Endothelial cell (in vitro differentiated cells): ENCODE measurements at places on chromosomes 6 and 20.

DNA sequence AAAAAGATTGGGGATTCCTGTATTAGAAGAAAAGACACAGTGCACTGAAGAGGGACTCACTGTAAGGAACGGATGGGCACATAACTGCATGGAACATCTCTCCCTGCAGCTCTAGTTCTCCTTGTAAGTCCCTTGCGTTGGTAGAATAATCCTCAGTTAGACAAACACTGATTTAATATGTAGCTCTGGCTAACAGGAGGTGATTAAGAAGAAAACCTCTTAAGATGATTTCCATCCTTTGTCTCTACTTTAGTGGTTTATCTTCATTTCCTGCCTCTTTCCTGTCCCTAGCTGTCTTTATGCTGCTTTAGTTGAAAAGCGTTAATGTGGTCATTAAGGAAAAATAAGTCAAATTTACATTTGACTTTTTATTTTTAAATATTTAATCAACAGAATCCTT, 86.6 kb downstream of the SLC16A10 start:
- DNase-seq: no peak

- DNase-seq: no peak
Measured at GRCh38 chr6:129188795-129189194, 305.9 kb downstream of the LAMA2 start.

GRCh38 chr6:106379951-106380350, 19.4 kb downstream of the CRYBG1 start:
- no peak for DNase-seq

DNA sequence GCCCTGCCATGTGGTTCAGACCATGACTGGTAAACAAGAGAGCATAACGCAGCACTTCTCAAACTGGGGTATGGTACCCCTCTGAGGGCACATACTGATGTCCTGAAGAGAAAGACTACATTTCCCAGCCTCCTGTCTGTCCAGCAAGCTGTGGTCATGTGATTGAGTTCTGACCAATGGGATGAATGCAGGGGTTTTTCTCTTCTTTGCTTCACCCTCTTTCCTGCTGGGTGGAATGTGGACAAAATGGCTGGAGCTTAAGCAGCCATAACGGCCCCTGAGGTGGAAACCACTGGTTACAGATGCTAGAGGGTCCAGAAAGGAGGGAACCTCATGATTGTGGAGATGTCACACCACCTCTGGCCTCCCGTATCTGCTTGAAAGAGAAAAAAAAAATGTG, 19.4 kb upstream of the KCNB1 start:
- no peak for DNase-seq

DNA sequence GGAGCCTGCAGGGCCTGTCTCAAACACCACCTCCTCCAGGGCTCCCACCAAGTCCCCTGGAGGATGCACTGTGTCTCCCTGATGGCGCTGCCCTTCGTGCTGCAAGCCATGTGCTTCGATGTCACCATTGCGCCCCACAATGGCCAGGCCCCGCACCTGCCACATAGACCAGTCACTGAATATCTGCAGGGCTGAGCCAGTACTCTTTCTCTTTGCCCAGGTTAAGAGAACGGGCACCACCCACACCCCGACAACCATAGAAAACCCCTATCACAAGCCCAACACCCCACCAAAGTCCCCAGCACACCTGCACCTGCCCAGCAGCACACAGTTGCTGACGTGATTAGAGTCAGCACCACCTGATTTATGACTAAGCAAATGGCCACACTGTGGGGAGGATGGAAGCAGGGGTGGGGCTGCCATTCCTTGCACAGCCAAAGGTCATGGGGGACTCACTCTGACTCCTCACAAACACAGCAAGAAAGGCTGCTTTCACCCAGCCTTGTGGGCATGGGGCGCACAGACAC, 104.3 kb downstream of the SLC23A2 start:
- no peak for DNase-seq
